ENCODE measurements at places on chromosomes 11 and 22.

DNA sequence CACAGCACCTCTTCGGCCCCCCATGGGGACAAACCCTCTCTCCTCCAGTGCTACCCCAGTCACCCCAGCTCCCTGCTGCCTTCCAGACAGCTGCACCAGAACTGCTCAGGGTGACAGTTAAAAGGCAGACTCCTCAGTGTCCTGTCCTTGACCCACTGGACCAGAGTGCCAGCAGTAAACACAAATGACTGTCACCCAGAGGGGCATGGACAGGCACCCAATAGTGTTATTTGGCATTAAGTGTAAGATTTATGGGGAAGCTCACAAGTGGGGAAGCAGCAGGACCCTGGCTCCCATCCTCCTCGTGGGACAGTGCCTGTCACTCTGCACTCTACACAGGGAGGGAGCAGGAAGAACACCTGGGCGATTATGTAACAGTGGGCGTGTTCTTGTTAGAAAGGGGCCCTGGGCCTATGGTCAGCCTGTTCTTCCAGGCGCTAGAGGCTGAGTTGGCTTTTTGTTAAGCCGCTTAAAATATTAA lies 5.0 kb downstream of the RPS19BP1 start:
- no peak for DNase-seq

DNA sequence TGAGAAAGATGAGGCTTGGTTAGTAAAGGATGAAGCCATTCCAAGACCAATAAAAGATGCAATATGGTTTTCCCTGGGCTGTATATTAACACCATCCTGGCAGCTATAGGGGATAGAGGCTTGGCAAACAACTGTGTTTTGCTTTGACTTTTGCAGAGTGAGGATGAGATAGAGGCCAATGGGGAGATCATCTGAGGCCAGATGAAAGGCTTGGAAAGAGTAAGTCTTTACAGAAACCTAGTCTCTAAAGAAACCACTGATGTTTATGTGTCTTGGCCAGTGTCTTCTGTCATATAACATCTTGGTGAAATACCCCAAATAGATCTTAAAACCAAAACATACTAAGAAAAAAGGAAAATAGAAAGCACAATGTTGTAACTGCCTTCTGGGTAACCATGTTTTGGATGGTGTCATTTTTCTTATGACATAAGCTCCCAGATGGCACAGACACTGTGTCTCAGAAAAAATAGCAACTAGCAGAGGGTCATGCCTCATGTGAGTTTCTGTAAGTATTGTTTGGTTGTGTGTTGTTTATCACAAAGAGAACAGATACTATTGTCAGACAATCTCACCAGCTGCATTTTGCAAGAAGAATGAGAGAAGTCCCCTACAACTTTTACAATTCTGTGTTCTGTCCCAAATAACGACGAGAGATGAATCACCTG lies 305.4 kb downstream of the ST3GAL4 start:
- no peak for DNase-seq

DNA sequence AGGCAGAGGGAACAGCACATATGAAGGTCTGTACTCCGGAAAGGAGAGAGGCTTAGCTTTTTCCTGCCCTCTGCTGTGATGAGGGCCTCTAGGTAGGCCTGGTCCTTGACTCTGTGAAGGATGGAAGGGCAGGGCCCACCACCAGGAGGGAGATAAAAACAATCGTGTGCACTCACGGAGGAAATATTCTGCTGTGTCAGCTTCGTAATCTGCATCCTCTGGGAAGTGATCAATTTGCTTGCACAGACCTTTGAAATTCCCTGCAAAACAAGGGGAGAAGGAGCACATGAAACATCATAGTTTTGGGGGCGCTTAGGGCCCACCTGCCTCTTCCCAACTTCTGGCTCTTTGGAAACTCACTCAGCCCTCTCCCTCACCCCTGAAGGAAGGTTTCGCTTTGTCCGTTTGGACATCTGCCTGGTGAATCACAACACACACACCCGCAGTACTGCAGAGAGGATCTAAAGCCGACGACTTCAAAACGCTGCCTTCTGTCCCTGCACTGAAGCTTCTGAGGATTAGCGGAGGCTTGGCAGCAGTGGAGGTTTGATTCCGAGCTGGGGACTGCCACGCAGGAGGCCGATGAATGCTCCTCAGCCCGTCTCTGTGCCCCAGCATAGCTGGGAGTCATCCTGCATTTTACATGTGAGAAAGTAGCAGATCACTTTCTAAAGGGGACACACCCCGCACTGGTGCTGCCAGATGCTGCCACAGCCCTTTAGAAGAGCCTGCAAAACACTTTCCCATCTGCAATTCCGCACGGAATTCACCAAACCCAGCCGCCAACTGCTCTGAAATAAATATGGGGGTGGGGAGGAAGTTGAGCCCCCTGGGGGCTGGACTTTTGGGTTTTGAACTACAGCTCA lies 58.6 kb upstream of the EIF3D start:
- DNase-seq = no peak

DNA sequence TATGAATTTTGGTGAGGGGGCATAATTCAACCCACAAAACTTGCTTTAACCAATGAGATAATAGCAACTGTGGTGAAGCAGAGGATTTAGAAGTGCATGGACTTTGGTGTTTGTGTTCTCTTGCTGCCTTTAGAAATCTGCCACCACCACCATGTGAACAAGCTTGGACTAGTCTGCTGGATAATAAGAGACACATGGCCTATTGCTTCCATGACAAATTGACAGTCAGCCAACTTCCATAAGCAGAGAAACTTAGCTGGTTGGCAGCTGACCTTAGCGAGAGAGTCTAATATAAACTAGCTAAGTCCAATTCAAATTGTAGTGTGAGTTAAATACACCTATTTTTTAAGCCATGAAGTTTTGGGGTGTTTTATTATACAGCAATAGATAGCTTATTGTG lies 482.1 kb upstream of the ANO5 start:
- no peak for DNase-seq

GRCh38 chr22:17104336-17104935 lies 16.7 kb downstream of the TMEM121B start:
- DNase-seq = no peak

DNA sequence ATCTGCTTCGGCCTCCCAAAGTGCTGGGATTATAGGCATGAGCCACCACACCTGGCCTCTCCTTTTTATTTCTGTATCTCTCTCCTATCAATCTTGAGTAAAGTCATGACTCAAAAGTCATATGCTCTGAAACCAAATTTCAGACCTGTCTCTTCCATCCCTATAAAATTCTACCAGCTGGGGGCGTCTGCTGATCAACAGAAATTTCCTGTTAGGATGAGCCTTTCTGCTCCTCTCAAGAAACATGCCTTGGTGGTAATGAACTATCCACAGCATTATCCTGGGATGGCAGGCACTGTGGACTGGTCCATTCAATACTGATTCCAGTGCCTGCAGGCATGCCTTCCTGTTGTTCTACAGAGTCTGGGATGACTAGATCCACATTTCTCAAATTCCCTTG lies 472.6 kb downstream of the NELL1 start:
- no peak for DNase-seq

DNA sequence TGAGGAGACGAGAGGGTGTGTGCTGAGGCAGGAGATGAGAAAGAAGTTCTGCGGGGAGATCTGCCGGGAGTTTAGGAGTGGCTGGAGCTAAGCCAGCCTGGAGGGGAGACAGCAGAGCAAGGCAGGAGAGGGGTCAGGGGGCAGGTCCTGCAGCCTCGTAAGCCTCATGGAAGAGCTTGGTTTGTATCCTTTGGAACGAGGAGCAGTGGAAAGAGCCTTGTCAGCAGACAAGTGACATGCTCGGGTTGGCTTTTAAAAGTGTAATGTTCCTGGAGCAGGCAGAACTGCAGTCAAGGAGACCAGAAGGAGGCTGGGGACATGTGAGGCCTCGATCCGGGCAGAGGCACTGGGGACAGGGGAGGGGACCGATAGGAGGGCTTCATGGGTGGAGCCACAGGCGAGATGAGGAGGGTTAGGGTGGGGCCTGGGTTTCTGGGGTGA lies 21.4 kb upstream of the TUB start:
- DNase-seq = no peak

DNA sequence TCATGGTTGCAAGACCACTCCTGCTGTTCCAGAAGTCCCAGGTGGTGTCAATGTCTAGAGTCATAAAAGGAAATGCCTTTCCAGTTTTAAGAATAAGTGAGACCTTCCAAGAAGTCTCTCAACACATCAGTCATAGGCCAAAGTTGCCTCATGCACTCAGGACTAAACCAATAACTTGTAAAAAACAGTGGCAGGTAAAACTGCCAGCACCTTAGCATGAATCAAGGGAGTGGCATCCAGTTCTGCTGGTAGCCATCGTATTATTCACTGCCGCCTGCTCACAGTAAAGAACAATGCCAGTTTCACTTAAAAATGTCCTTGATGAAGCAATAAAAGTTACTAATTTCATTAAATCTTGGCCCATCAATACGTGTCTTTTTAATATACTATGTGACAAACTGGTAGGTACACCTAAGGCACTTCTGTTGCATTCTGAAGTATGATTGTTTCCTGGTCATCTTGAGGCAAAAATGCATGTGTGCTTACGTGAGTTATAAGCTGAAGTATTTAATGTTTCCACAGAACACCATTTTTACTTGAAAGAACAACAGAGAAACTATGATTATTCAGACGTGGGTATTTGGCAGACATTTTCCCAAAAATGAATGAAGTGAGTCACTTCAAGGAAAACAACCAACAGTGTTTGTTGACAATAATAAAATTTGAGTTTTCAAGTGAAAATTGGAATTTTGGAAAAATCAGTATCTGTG lies 125.2 kb upstream of the SNX19 start:
- DNase-seq = no peak

DNA sequence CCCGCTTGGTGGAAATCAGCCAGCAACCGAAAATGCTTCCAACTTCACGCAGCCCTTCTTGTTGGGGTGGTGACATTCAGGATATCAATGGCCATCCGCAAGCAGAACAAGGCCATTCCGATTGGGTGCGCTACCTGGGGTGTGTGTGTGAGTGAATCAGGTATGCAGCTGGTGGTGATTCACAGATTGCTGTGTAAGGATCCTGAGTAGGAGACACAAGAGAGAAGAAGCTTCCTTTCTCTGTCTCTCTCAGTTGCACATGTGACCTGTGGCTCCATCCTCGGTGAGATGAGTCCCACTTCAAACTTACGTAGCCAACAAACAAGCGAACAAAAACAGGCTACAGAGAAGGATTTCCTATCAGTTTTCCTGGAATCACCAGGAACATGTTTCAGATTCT lies 9.6 kb upstream of the TMEM184B start:
- no peak for DNase-seq

DNA sequence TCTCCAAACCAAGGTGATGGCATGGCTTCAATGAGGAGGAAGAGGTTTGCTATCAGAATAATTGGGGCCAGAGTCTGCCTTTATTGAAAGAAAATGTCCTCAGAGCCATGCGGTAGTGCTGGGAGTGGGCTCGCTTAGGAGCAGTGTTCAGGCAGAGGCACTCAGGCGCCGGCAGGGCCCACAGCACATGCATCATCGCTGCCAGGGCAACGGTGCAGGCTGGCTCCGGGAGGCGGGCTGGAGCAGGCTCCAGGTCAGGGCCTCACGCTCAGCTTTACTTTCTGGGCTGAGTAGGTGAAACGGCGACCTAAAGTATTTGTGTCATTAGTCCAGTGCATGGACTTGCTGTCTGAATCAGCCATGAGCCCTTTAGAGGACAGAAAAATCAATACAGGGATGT lies 169.9 kb upstream of the CCDC90B start:
- DNase-seq = no peak

GRCh38 chr11:35545391-35546003 lies 20.1 kb upstream of the PAMR1 start:
- DNase-seq = no peak

DNA sequence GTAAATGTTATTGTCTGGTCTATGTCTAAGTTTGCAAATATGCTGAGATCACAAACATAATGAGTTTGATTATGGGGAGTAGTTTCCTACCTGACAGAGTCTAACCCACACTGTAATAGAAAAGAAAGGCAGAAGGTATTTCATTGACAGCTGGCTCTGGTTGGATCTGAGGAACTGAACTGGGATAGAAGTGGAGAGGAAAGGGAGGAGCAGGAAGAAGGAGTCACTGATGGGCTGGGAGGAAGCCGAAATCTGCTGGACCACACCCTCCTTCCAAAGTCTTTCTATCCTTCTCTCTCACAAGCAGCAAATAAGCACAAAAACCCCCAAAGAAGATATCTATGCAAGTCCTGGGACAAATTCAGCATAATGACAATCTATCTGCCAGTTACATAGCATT lies 11.7 kb downstream of the BLID start:
- DNase-seq = no peak

DNA sequence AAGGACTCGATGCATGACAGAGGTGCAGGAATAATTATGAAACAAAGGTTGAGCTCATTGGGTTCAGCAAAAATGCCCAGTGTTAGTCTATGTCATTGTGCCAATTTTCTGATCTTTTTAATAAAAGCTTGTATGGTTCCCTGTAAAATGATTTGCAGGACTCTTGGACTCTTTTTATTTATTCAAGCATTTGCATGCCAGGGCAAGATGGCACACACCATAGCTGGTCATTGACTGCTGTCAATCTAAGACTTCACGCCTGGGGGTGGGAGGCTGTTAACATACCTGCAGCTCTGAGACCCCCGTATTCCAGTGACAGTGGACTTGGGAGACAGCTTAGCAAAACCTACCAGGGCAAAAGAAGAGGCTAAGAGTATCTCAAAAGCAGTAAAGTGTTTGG lies 32.0 kb upstream of the ANO1 start:
- DNase-seq = no peak

DNA sequence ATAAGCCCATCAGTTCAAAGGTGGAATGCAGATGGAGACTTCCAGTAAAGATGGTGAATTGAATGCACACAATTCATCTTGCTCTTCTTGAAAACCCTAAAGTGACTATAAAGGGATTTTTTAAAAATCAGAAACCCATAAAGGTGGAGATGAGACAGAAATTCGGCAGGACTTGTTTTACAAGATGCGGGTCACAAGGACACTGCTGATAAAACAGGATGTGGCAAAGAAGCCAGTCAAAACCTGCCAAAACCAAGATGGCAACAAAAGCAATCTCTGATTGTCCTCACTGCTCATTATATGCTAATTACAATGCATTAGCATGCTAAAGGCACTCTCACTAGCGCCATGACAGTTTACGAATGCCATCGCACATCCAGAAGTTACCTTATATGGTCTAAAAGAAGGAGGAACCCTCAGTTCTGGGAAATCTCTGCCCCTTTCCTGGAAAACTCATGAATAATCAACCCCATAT lies 137.1 kb downstream of the NECTIN1 start:
- DNase-seq = no peak

GRCh38 chr11:110470716-110471115 lies 41.0 kb downstream of the FDX1 start:
- no peak for DNase-seq
